ENCODE measurements at places on chromosomes 16 and 17. TPM values are rescaled to one million over a fixed set of nuclear protein-coding genes. Genes with fewer than 3 reads are reported as not detected.

GRCh38 chr16:1985466-1986150 lies 1.6 kb downstream of the GFER start:
- no peak for DNase-seq

DNA sequence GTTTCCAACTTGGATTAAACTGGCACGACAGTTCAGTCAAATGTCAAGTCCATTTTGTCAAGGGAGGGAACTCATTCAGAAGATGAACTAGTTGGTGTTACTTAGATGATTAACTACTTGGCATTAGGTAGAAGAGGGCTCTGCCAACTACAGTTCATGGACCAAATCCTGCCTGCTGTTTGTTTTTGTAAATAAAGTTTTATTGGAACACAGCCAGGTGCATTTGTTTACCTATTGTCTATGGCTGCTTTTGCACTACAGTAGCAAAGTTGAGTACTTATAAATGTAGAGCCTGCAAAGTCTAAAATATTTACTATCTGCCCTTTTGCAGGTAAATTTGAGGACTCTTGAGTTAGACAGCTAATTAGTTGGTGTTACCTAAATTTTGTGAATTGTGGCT lies 410.0 kb downstream of the MAF start:
- no peak for DNase-seq

Gene ITGAD
- not detected for total RNA-seq

Gene KRT222
- not detected for total RNA-seq

GRCh38 chr17:40949418-40949817 lies 12.0 kb upstream of the KRT23 start:
- no peak for DNase-seq

DNA sequence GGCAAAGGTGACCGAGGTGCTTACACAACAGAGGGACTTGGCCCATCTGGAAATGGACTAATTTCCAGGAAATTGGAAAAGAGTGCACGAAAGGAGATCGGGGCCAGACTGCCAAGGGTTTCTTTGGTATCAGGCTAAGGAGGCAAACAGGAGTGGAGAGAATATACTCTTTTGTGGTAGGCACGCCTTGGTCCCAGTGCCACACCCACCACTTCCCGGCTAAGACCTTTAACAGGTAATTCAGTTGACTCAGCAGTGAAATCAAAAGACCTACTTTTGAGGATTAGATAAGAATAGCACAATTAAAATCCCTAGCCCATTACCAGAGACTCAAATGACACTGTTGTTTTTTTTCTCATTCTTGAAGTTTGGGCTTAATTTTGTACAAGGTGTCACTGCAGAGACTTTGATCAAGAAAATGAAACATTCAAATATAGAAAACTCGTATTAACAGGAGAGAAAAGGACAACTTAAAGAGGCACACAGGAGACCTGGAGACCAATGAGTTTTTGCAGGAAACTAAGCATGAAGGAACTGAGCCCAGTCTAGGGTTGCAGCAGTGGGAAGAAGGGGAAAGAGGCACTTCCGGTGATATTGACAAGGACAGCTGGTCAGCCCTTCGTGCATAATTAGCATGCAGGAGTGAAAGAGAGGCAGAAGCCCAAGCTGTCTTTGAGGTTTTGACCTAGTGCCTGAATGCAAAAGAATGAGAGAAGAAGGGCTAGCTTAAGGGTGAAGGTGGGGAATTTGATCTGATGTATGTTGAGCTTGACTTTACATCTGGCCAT lies 265.5 kb upstream of the CCL2 start:
- DNase-seq: no peak

DNA sequence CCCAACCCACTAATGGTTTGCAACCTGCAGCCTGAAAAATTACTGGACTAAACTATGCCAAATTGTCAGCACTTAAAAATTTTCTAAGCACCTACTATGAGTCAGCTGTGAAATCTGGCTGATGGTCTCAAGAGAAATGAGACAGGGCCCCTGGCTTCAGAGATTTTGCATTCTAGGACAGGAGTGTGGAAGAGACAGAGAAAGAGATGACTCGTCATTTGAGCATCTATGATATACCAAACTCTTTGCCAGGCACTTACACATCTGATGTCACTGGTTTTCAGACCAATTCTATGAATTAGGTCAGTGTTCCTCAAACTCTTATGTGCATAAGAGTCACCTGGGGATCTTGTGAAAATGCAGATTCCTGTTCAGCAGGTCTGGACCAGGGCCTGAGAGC lies 44.4 kb downstream of the CLEC19A start:
- DNase-seq: no peak

- DNase-seq: no peak
These were observed 301.6 kb upstream of the C16orf82 start for GRCh38 chr16:26765087-26765486.

Gene TRPV3
- total RNA-seq: 1.9 TPM

GRCh38 chr16:1998852-1999801 lies 9.4 kb downstream of the SYNGR3 start:
- no peak for DNase-seq

GRCh38 chr16:66871840-66872239 lies 8.5 kb upstream of the PDP2 start:
- DNase-seq: no peak

GRCh38 chr16:7423434-7424044 lies 90.9 kb downstream of the RBFOX1 start:
- no peak for DNase-seq

Gene ZNF205
- total RNA-seq: 14.7 TPM

DNA sequence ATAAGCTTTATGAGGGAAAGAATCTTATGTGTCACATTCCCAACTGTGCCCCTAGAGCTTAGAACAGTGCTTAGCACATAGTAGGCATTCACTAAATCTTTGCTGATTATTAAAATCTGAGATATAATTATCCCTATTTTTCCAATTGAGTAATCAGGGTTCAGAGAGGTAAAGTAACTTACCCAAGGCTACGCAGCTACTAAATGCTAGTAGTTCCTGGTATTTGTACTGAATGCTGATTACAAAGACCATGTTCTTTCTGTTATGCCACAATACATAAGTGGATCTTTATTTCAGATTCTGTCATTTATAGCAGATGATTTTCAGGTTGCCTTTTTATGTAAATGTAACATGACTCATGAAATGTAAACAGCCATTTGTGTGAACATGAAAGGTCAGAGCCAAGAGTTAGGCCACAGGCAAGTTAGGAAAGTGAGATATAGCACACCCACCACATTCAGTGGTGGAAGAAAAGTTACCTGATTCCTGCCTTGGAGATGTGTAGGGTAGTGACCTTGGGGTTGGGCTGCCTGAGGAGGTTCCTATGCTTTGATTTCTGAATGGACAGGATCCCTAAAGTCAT lies 77.2 kb downstream of the FTO start:
- peak; percentile 16 for DNase-seq

- DNase-seq: no peak
These were observed 125.5 kb upstream of the KCNJ16 start for GRCh38 chr17:69949496-69949895.

DNA sequence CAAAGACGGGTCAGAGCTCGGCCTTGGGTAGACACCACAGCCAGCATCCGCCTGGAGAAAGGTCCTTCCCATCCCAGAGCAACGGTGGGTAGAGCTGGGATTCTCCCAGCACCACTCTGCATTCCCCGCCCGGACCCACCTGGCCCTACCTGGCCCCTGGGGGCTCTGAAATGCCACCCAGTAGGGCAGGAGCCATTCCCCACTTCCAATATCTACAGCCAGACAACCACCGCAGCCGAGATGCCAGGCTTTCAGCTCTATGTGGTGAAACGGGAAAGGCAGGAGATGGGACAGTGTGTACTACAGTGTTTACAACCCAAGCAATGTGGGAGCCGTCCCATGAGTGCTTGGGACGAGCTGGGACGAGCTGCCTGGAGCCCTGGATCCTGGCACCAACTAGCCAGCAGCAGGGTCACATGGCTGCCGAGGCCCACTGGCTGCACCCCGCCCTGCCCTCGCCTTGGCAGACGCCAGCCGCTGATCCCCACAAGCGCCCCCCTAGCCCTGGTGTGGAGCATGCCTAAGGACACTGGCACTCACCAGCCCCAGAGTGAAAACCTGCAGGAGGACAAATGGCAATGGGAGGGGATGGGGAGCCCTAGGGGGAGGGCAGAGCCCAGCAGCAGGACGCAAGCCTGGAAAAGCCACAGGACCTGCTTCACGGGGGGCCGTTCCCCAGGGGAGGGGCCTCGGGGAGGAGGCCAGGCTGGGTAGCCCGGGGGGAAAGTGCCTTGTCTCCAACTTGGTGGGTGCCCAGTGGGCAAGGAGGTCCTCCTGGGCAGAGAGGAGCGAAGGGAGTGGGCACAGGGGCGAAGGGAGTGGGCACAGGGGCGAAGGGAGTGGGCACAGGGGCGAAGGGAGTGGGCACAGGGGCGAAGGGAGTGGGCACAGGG lies 13.5 kb downstream of the TMC6 start:
- DNase-seq: no peak

Gene FOXJ1
- not detected for total RNA-seq

DNA sequence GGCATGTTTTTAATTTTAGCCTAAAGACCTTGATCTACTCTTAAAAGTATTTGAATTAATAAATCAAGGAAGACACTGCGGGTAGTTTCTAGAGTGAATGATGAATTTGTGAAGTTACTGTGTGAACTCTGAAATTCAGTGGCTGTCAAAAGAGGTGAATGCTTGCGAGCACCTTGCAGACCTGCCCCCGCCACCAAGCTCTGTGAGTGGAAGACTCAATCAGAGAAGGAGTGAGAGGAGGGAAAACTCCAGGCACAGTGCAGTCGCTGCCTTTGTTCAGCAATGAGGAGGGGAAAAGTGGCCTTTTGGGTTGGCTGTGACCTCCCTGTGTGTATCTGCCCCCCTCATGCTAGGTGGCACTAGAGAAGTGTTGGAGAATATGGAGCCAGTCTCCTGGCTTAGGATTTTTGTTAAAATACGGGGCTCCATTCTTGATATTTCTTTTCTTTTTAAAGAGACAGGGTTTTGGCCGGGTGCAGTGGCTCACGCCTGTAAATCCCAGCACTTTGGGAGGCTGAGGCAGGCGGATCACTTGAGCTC lies 53.0 kb downstream of the LDHD start:
- no peak for DNase-seq
